ENCODE measurements at places on chromosomes 6 and 20.

- DNase-seq, result no peak
These were observed 117.0 kb downstream of the MAP3K7 start for GRCh38 chr6:90469906-90470305.

DNA sequence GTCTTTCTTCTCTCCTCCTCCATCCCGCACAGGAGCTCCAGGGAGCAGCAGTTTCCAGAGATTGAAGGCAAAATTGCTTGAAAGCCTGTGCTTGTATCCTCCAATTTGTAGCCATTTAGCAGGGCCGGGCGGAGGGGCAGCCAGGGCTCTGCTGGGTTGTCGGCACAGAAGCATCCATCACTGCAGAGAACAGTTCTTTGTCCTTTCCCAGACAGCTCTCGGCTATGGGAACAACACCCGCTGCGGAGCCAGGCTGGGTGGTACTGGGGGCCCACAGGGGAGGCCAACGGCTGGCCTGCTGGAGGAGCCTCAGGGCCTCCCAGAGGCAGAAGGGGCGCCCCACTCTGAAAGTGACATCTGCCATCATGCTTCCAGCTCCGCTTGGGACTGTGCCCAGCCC is 7.8 kb downstream of the HRH3 start:
- DNase-seq, result no peak

DNA sequence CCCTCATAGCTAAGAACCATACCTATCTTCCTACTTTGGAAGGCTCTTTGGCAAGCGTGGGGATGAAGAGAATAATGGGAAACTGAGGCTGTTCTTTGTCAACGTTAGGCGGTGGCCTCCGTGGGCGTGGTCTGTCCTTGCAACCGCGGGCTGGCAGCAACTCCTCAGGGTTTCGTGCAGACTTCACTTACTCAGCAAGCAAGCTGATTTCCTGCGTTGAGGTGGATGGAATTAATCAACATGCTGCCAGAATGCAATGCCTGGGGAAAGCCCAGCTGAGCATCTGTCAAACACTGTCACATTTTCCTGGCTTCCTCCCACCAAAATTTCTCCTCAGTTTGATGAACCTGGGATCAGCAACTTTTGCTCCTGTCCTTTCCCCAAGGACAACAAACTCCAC is 9.2 kb upstream of the IL17F start:
- DNase-seq, result no peak

GRCh38 chr6:158043008-158043407 is 61.3 kb downstream of the SYNJ2 start:
- DNase-seq, result no peak

GRCh38 chr6:74857157-74857556 is 348.7 kb downstream of the COL12A1 start:
- DNase-seq, result no peak

DNA sequence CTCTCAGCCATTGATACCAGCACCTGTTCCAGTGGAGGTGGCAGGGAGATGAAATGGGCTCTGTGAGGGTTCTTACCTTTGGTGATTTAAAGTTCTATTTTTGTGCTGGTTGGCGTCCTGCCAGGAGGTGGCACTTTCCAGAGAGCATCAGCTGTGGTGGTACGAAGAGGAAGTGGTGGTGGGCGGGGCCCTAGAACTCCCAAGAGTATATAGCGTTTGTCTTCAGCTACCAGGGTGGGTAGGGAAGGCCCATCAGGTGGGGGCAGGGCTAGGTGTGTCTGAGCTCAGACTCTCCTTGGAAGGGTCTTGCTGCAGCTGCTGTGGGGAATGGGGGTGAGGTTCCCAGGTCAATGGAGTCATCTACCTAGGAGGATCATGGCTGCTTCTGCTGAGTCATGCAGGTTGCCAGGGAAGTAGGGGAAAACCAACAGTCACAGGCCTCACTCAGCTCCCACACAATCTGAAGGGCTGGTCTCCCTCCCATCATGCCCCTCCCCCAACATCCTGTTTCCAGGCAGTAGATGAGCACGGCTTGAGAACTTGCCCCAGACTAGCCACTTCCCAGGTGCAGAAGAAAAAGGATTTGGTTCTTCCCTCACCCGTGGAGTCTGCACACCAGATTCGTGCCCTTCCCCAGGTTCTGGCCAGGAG is 46.6 kb downstream of the MOXD1 start:
- DNase-seq, result no peak

DNA sequence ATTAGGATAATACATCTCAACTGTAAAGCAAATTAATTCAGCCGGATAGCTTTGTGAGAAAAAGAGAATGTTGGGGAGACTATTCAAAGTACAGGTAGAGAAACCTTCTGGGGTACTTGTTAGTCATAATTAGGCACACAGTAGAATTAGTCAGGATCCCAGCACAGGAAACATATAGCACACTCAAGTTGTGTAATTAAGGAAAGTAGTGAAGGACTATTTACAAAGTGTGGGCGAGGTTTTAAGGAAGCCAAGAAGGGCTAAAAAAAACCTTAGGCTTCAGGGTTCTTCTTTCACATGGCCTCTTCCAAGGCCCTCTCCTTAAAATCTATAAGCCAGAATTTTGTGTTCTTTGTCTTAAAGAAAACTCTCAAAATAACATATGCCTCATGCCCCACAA is 126.7 kb downstream of the RTN4IP1 start:
- no peak for DNase-seq

GRCh38 chr6:116762235-116762634 is 3.3 kb downstream of the FAM162B start:
- no peak for DNase-seq

DNA sequence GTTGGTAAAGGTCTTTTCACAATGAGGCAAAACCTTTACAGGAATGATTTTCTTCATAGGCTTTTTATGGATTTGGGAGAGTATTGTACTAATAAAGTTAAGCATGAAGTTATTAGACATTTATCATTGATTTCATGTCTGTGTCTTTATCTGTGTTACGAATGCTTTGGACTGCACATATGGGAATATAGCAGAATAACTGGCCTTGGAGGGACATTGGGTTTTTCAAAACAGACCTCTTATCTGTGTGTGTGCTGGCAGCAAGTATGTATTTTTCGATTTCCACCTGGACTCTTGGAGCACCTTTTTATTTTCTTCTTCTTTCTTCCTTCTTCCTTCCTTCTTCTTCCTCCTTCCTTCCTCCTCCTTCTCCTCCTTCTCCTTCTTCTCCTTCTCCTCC is 74.6 kb downstream of the CDKAL1 start:
- no peak for DNase-seq

DNA sequence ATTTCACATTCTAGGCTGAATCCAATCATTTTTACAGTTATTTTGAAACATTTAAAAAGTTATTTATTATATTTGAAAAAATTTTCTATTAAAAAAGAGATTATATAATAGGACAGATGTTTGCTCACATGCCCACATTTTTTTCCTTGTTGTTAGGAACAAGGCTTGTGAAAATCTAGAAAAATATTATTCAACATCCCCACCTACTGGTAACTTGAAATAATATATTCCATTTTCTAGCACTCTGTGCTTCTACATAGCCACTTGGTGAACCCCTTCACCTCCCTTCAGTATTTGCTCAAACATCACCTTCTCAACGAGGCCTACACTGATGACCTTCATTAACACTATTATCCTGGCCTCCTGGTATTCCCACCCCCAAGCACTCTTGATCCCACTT is 18.3 kb upstream of the GPRC6A start:
- DNase-seq, result no peak

- no peak for DNase-seq
These were observed 47.6 kb downstream of the TNFAIP3 start for GRCh38 chr6:137914530-137915193.
